ENCODE measurements at places on chromosomes 7 and 10. TPM values are rescaled to one million over a fixed set of nuclear protein-coding genes. Genes with fewer than 3 reads are reported as not detected.

GRCh38 chr7:16801111-16801542 is 3.7 kb downstream of the AGR2 start:
- peak; percentile 69 for DNase-seq

The LMBR1 gene
- total RNA-seq = 45.3 TPM

- no peak for DNase-seq
Measured at GRCh38 chr7:105591522-105591921, 10.2 kb upstream of the EFCAB10 start.

The OR2A1 gene
- 0.27 TPM for total RNA-seq

DNA sequence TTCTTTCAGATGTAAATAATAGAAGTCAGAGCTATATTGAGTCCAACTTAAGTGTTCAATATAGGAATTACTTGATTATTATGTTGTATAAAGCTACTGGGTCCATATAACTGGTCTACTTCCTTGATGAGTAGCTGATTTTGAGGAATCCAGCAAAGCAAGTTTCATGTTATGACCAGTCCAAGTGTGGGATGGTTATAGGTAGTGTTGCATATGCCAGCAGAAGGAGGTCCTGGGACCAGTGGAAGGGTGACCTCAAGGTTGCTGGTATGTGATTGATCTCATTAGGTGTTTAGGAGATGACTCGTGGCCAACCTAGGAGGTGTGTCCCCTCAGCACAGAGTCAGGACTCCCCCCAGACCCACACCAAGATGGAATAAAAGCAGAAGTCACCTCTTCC is 551.5 kb downstream of the KCNMA1 start:
- no peak for DNase-seq

- peak; percentile 89 for DNase-seq
Measured at GRCh38 chr10:70742537-70743429, 42.4 kb downstream of the TBATA start.

The AKR1B15 gene
- not detected for total RNA-seq

- no peak for DNase-seq
Measured at GRCh38 chr7:128434413-128435326, 21.0 kb upstream of the HILPDA start.

DNA sequence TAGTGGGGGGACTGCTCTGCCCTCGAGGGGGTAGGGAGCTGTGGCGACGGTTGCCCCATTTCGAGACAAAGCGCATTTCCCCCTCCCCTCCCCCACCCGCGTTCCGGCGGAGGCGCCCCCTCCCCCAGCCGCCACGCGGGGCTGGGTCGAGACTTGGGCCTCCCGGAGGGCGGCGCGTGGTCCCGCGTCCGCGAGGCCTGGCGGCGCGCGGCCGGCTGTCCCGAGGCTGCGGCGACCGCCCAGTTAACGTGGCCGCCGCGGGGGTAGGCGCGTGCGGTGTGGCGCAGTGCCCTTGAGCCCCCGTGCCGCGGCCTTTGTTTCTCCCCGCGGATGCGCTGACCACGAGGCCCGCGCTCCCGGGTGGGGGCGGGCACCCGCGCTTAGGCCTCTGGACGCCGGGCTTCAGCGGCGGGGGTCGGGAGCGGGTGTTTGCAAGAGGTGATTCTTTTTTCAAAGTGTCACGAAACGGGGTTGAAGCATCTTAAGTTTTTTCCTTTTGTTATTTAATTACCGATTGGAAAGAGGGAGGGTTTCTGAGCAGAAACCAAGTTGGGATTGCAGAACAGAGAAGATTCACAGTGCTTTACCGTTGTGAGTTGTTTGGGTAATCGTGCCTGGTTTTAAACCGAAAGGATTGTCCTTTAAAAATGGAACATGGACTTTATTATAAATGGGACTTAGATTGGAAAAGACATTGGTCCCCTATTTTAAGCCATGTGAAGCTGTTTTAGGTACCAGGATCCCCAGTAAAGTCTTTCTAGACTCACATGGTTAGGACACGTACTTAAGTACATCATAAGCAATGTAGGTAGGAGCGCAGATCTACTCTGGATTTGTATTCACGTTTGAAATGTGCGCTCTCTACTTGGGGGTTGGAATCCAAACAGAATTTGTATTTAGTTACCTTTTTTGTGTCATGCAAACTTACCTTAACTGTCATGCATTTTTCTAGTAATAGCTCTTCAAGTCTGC is 760 bp downstream of the CBX3 start:
- no peak for DNase-seq

DNA sequence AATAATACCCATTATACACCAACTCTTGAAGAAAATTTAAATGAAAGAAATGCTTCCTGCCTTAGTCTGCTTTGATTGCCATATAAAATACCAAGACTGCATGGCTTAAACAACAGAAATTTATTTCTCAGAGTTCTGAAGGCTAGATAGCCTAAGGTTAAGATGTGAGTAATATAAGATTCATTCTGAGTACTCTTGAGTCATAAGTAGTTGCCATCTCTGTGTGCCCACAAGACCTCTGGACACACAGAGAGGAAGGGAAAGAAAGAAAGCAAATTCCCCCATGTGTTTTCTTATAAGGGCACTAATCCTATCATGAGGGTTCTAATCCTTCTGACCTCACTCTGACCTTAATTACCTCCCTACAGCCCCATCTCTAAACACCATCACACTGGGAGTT is 201.2 kb downstream of the PTN start:
- no peak for DNase-seq

The EXOC6 gene
- total RNA-seq = 1.1 TPM

The ANKRD1 gene
- total RNA-seq = 1.4 TPM

- no peak for DNase-seq
Measured at GRCh38 chr7:132220060-132220459, 356.2 kb downstream of the PLXNA4 start.

- DNase-seq = no peak
Measured at GRCh38 chr7:32259931-32260596, 189.9 kb upstream of the PDE1C start.

The CFAP69 gene
- 6.4 TPM for total RNA-seq

The CYP2E1 gene
- 0.82 TPM for total RNA-seq

DNA sequence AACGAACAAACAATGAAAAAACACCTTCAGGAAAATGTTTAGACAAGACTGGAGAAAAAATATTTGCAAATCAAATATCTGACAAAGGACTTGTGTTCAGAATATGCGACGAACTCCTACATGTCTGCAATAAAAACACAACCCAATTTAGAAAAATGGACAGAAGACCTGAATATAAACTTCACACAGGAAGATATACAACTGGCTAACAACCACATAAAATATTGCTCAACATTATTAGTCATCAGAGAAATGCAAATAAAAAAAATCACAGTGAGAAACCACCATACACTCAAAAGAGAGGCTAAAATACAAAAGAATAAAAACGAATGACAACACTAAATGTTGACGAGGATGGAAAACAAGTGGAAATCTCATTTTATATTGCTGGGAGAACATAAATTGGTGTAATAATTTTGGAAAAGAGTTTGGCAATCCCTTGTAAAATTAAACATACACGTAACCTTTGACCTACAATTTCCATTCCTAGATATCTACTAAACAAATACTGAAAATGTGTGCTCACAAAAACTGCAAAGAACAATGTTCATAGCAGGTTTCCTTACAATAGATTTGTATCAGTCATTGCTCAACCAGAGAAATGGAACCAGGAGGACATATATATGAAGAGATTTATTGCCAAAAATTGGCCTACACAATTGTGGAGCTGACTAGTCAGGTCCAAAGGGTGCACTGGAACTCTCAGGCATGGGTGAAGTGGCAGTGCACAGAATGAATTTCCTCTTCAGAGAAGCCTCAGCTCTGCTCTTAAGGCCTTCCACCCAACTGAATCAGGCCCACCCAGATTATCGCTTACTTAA is 82.9 kb upstream of the OGDHL start:
- peak; percentile 51 for DNase-seq

The BMI1 gene
- total RNA-seq = 60.9 TPM

- DNase-seq = peak; percentile 97
Measured at GRCh38 chr10:77104459-77104980, 533.1 kb downstream of the KCNMA1 start.

The SUV39H2 gene
- 6.5 TPM for total RNA-seq

GRCh38 chr10:30491204-30491915 is 57.4 kb downstream of the MAP3K8 start:
- DNase-seq = peak; percentile 63

- DNase-seq = no peak
Measured at GRCh38 chr10:44312401-44312800, 72.5 kb downstream of the CXCL12 start.

- no peak for DNase-seq
Measured at GRCh38 chr7:33310546-33310945, 181.2 kb downstream of the BBS9 start.

The GNG11 gene
- 56.9 TPM for total RNA-seq

All from fibroblast of the aortic adventitia (primary cell).